ENCODE measurements at places on chromosomes 2 and 18.

DNA sequence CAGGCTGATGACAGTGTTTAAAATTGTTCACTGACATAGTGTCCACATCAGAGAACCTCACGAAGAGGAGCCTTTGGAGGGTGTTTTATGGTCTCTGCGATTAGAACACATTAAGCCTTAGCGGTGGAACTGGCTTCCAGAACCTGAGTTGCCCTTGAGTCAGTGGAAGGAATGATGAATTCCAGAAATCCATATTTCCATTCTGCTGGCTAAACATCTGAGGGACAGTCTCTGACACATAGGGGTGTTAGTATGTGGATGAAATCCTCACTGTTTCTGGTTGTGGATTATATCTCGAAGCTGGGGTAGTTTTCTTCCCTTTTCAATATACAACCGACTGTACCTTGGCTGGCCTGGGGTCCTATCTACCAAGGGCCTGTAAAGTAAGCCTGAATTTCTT, 4.0 kb downstream of the CASP10 start:
- DNase-seq: no peak

- no peak for DNase-seq
Measured at GRCh38 chr2:102083393-102083703, 59.2 kb upstream of the IL1R1 start.

DNA sequence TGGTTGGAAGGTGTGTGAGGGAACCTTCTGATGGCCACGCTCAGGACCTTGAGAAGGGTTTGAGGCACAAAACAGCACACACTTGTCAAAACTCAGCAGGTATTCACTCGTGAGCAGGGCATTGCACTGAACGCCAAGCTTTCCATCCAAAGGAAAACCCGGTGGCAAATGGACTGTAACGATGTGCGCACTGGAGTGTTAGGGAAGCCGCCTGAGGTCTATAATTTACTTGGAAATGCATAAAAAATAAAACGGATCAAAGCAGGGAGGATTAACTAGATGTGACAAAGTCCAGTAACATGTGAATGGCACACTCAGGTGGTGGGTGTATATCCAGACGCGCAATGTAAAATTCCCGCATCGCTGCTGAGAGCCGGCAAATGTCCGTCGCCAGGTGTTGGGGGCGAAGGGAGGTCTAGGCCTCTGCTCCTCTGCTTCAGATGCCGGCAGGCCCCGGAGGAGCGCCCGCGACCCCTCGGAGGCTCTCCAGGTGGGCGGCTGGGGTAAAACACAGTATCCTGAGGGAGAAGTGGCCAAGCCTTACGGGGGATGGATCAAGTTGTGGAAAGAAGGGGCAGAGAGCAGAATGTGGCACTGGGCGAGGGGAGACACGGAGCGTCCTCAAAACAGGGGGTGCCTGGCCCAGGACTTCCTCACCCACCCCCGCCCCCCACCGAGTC, 15.3 kb downstream of the HES6 start:
- DNase-seq: no peak

DNA sequence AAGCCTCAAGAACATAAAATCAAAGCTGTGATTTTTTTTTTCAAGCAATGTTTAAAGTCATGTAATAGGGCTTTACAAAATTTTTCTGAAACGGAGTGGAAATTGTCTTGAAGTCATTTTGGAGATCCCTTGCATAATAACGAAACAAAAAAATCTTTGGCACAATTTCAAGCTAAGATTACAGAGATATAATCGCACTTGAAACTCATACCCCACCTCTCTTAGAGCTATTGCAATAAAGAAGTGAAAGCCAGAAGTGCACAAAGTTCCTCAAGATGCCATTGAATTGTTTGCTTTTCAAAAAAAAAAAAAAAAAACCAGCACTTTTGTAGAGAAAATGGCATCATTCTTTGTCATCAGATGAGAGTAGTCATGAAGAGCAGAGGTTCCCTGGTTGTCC, 152.3 kb downstream of the PAX3 start:
- DNase-seq: no peak

DNA sequence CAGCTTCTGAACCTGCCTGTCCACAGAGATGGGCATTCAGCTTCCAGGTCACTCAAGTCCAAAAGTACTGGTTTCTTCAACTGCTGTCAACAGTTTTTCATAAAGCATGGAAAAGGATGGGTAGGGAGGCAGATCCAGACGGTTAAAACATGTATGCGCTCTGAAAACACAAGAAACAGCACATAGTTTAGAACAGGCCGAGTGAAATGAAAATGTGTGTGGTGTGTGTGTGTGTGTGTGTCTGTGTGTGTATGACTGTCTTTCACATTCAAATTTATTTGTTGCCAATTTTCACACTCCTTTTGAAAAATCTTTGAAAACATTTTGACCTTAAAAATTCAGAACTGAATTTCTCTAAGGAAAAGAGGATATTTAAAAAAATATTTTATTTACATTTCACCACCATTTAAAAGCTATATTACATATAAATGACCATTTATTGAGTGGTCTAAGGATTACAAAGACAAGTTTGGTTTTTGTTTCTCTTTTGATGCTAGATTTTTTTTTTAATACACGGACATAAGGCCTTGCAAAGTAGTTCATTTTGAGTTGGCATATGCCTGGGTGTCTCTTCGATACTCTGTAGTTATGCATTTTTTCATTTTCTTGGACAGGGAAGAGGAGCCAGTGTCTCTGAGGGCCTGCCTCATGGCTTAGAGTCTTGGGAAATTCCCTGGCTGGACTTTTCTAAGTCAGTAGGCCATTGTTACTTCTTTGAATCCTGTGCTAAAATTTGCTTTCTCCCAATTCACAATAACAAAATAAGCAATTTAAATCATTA, 30.0 kb upstream of the STK17B start:
- no peak for DNase-seq

GRCh38 chr2:141770530-141770929, 360.3 kb downstream of the LRP1B start:
- no peak for DNase-seq

GRCh38 chr2:12918835-12919445, 202.2 kb downstream of the TRIB2 start:
- DNase-seq: no peak

DNA sequence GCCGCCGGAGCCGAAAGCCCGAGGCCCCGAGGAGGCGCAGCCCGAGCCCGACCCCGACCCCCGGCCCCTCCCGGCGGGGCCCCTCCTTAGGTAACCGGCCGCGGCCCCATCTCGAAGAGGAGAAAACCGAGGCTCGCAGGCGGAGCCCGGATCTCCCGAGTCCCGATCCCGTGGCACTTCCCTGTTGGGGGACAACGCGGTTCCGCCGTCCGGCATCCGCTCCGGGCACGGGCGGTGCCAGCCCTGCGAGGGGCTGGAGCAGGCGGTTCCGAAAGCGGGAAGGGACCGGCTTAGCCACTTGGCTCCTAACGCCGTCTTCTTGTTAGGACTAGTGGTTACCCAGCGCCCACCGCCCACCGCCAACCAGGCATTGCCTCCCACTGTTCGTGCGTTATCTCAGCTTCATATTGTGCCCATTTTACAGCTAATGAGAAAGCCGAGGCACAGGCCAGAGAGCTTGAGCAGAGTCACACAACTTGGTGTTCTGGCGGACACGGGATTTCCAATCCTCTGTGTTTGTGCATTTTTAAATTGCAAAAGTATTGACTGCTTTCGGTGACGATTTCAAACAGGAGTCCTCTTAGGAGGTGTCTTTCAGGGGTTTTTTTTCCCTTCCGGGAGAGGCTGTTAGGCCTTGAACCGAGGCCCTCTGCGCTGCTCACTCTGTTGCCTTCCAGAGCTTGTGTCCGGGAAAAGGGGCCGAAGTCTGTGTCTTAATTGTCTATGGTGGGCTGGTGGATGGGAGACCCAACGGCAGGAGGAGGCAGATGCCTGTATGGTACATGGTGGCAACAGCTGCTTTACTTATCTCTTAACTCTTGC, 562 bp downstream of the CENPA start:
- DNase-seq: peak; percentile 45

DNA sequence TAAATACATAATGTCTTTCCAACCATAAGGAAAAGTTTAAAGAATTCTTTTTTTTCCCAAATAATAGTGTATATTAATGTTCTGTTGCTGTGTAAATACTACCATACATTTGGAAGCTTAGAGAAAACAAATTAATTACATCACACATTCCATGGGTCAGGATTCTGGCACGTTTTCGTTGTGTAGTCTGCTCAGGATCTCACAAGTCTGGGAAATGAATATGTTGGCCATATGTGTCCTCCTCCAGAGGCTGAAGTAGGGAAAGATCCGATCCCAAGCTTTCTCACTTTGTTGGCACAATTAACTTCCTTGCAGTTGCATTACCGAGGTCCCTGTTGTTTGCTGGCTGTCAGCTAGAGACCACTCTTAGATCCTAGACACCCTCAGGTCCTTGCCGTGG, 83.9 kb downstream of the RPRM start:
- no peak for DNase-seq

- DNase-seq: no peak
Measured at GRCh38 chr18:23885750-23886149, 128.8 kb upstream of the TTC39C start.

DNA sequence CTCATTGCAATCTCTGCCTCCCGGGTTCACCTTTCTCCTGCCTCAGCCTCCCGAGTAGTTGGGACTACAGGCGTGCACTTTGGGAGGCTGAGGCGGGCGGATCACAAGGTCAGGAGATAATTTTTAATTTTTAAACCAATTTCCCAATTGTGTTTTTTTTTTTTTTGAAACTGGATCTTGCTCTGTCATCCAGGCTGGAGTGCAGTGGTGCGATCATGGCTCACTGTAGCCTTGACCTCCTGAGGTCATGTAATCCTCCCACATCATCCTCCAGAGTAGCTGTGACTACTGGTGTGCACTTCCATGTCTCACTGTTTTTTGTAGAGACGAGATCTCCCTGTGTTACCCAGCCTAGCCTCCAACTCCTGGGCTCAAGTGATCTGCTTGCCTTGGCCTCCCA, 49.3 kb downstream of the GLS start:
- DNase-seq: peak; percentile 10

DNA sequence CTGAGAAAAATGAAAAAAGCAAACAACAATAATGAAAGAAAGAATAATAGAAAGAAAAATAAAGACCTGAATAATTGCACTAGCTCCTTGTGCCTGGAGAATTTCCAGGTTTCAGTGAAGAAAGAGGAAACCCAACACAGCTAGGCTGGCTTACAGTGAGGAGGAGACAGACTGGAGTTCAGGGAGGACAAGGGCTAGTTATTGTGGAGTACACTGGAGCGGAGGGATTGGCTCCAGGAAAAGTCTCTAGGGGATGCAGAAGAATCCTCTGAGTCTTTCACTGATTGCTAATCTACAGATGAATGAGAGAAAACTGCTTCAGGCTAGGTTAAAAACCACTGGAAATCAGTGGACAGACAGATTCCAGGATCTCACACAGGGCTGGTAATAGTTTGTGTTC, 163.6 kb upstream of the RBMS1 start:
- no peak for DNase-seq

GRCh38 chr18:67222887-67223286, 293.6 kb downstream of the DSEL start:
- DNase-seq: no peak

GRCh38 chr2:157735532-157735931, 106.9 kb upstream of the ACVR1C start:
- no peak for DNase-seq

DNA sequence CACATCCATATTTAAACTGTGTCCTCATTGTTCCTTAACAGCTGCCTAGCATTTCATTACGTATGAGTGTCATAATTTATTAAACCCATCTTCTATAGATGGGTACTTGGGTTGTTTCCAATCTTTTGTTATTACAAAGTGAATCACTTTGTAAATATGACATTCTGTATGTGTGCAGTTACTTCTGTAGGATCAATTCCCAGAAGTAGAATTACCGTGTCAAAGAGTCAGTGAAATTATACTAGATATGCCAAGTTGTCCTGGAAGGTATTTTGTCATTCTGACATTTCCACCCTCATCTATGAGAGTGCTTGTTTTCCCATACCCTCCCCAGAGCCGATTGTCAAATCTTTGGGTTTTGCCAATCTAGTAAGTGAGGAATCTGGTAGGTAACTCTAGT, 194.5 kb upstream of the APCDD1 start:
- no peak for DNase-seq

DNA sequence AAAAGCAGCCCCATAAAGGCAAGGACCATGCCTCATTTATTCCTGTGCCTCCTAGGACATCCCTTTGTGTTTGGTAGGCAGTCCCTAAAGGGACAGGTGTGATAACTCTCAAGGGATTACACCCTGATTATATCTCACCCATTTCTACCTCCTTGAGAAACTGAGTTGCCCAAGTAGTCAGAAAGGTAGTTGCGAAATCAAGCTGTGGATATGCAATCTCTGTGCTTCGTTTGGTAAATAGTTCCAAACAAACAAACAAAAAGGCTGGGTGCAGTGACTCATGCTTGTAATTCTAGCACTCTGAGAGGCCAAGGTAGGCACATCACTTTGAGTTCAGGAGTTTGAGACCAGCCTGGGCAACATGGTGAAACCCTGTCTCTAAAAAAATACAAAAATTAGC, 100.2 kb upstream of the ARL5A start:
- peak; percentile 43 for DNase-seq

GRCh38 chr2:216971593-216971992, 111.7 kb upstream of the TNP1 start:
- no peak for DNase-seq

- DNase-seq: no peak
Measured at GRCh38 chr18:80232030-80232429, 15.3 kb downstream of the PARD6G start.

DNA sequence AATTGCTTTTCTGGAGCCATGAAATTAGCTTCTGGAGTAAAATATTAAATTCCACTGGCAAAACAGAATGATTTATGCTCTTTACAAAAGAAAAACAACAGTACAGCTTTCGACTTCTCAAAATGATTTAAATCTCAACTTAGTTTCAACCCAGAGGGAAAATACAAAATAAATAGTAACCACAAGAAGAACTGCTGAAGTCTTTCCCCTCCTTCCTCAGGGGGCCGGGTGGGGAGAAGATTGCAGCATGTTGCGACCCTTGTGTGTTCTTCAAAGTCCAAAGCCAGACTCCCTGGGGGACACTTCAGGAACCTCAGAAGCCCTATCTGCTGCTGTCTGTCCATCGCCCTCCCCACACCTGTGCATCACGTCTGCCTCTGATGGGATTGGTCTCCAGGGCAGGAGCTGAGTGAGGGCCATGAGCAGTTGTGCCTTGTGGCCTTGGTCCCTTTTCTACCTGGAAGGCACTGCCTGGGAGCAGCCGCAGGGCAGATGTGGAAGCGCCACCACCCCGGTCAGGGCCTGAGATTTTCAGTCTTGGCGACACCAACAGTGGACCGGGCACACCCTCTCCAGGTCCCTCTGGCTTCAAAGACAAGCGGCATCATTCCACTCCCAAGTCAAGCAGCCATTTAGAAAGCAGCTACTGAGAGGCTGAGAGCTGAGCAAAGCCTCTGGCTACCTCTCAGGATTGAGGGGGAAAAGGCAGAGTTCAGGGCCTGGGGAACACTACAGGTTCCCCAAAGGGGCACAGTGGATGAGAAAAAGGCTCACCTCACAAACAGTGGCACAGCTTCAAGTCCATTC, 210.1 kb upstream of the RAB6C start:
- no peak for DNase-seq

DNA sequence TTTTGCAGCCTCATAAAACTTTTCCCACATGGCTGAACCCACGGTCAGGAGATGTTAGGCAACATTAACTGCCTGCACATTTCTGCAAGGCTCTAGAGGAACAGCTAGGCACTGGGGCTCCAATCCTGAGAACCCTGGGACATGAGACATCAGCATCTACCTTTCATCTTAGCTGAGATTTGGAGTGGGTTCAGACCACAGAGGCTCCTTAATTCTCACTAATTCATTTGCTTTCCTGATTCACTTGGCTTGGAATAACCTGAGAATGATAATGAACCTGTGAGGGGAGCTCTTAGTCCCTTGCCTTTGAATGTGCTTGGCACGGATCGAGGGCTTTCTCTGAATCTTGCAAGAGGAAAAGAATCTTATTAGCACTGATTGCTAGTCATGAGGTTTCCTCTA, 266.2 kb downstream of the FIGN start:
- no peak for DNase-seq

GRCh38 chr2:148201075-148202004, 180.4 kb downstream of the MBD5 start:
- DNase-seq: peak; percentile 40
